ENCODE measurements at places on chromosomes 16 and 17. TPM values are rescaled to one million over a fixed set of nuclear protein-coding genes. Genes with fewer than 3 reads are reported as not detected.

VTN gene
- total RNA-seq = 24.7 TPM

PRPF8 gene
- total RNA-seq = 249 TPM

PTX4 gene
- total RNA-seq = 0.03 TPM

KRTAP4-6 gene
- total RNA-seq = not detected

TPSD1 gene
- total RNA-seq = not detected
